H7 (cell line): ENCODE measurements at places on chromosomes 11 and 22. TPM values are rescaled to one million over a fixed set of nuclear protein-coding genes. Genes with fewer than 3 reads are reported as not detected.
A peak's percentile ranks its signal among the peaks of the same experiment; 100 is the strongest.

GRCh38 chr11:111733611-111734088 lies 32.5 kb downstream of the PPP2R1B start:
- DNase-seq, result peak; percentile 65

GRCh38 chr22:23849009-23850006 lies 8.4 kb upstream of the SLC2A11 start:
- peak; percentile 99 for DNase-seq

DNA sequence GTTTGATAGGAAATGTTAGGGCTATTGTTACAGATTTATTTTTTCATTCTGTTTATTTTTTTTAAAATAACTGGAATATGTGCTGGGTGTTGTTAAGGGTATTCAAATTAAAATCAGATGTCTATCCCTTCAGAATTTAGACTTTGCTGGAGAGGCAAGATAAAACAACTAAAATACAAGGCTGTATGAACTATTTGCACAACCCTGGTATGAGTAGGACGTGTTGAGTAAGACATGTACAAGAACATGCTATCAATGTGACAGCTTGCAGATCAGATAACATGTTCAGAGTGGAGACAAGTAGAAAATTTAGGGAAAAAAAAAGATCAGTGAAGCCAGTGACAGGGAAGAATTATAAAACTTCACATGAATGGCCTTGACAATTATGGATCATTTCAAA lies 853.5 kb downstream of the METTL15 start:
- no peak for DNase-seq

GRCh38 chr11:20926799-20927540 lies 257.6 kb downstream of the NELL1 start:
- no peak for DNase-seq

GRCh38 chr11:1450949-1451710 lies 35.4 kb downstream of the MOB2 start:
- DNase-seq, result peak; percentile 89

DNA sequence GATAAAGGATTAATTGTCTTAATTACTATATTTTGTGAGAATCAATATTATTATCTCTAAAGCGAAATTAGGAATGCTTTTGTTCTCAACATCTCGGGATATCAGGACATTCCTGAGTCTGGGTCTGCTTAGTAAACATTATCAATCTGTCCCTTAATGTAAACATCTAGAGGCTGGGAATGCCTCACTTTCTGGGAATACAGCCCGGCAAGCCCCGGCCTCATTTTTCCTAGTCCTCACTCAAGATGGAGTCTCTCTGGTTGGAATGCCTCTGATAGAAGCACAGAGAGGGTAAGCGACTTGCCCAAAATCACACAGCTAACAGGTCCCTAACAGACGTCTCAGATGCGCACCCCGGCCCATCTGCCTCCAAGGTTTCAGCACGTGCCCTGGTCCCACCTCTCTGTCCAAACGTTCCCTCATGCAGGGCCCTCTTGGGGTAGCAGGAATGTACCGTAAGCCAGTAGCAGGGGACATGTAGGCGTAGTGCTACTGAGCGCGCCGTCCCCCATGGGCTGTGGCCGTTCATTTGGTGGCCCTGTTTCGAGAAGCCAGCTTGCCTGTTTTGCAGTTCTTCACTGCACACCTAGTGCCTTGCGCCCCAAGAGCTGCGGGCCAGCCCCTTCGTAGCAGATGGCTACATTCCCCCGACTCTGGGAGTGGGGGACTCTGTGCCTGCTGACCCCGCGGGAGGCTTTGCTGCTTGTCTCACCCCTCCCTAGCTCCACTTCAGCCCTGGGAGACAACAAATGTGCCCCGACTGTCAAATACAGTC lies 62.2 kb upstream of the FADD start:
- DNase-seq, result no peak

DNA sequence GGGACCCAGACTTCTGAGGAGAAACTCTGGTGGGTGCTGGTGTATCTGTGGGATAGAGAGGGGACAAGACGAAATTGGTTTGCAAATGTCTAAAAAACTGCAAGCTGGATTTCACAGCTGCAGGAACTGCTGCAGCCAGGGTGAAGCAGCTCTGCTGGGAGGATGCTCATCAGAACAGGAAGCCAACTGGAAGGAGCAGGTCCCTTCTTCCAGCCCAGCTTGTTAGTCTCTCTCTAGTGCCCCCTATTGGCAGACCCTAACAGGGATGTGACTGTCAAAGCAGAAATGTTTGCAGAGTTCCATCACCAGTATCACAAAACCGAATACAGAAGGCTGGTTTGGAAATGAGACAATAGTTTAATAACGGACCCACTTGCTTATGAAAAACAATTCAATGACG lies 74.8 kb upstream of the SLC22A12 start:
- no peak for DNase-seq

- no peak for DNase-seq
These were observed 27.8 kb upstream of the TFIP11 start for GRCh38 chr22:26540119-26540518.

- DNase-seq, result no peak
These were observed 97.8 kb downstream of the PKNOX2 start for GRCh38 chr11:125262194-125262829.

- no peak for DNase-seq
These were observed 93.7 kb downstream of the MICAL3 start for GRCh38 chr22:17930455-17931313.

DNA sequence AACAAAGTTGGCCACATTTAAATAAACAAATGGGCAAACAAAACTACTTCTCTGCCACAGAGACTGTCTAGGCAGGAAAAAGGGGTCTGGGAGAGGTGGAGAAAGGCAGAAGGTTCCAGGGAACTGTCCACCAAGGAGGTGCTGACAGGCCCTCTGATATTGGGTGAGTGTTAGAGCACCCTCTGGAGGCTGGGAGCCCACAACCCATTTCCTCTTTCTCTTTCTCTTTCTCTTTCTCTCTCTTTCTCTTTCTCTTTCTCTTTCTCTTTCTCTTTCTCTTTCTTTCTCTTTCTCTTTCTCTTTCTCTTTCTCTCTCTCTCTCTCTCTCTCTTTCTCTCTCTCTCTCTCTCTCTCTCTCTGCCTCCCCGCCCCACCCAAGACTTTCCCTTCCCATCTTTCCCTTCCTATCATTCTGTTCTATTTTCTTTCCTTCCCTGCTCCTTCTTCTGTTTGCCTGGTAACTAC lies 912.8 kb downstream of the DLG2 start:
- DNase-seq, result peak; percentile 52

GRCh38 chr11:3083321-3083720 lies 26.1 kb upstream of the CARS1 start:
- DNase-seq, result no peak

GRCh38 chr22:50083462-50084079 lies 1.7 kb downstream of the MLC1 start:
- DNase-seq, result peak; percentile 65

Gene EIF3D
- 414 and 429 TPM in 2 replicates for total RNA-seq

Gene KRTAP5-1
- total RNA-seq, result not detected in 2 replicates

Gene MMP8
- not detected in 2 replicates for total RNA-seq

Gene UBQLN3
- total RNA-seq, result not detected in 2 replicates
